ENCODE measurements at places on chromosomes 13 and 19. TPM values are rescaled to one million over a fixed set of nuclear protein-coding genes. Genes with fewer than 3 reads are reported as not detected.

DNA sequence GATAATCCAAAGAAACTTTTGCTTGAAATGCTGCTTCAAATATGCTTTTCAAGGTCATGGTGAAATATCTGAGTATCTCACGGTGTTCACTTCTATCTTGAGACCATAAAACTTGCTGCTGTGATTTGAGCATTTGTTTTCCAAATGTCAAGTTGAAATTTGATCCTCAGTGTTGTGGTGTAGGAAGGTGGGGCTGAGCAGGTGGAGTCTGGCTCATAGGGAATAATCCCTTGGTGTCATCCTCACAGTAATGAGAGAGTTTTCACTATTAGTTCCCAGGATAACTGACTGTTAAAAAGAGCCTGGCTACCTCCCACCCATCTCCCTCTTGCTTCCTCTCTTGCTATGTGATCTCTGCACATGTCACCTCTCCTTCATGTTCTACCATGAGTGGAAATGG lies 858.0 kb upstream of the SLITRK5 start:
- DNase-seq, result peak; percentile 44

- DNase-seq, result no peak
These were observed 49.9 kb downstream of the GNG7 start for GRCh38 chr19:2652504-2653099.

- peak; percentile 68 for DNase-seq
These were observed 39.9 kb upstream of the CCNE1 start for GRCh38 chr19:29771708-29772414.

DNA sequence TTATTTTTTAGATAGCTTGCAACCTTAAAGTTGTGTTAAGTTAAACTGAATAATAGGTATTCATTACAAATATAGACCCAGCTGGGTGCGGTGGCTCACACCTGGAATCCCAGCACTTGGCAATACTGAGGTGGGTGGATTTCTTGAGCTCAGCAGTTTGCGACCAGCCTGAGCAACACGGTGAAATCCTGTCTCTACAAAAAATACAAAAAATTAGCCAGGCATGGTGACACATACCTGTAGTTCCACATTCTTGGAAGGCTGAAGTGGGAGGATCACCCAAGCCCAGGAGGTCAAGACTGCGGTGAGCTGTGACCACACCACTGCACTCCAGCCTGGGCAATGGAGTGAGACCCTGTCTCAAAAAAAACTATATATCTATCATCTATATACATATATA lies 386.5 kb downstream of the PCDH17 start:
- no peak for DNase-seq

- DNase-seq, result no peak
These were observed 77.0 kb upstream of the ZNF507 start for GRCh38 chr19:32268381-32268780.

DNA sequence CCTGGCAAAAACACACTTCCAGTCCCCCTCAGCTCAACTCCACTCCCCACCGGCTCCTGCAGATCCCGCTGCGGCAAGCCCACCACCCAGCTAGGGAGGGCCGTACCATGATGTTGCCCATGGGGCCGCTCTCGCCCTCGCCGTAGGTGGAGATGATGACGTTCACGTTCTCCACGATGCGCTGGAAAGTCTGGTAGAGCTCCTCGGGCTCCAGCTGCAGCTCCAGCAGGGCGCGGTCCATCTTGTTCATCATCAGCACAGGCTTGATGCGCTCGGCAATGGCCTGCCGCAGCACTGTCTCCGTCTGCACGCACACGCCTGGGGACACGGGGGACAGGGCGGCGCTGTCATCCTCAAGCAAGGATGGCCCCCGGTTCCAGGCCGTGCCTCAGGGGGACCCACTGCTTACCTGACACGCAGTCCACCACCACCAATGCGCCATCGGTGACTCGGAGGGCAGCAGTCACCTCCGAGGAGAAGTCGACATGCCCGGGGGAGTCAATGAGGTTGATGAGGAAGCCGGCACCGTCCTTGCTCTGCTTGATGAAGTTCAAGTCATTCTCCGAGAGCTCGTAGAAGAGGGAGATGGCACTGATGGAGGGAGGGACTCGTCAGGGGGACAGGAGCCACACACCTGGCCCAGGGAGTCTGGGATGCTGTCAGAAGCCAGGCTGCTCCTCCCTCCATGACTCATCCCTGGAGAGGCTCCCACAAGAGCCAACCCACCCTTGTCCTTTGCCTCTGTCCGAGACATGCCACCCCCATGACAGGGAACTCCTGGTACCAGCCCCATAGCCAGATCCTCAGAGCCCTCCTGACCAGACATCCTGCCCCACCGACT lies 2.3 kb downstream of the EEF2 start:
- DNase-seq, result peak; percentile 68

DNA sequence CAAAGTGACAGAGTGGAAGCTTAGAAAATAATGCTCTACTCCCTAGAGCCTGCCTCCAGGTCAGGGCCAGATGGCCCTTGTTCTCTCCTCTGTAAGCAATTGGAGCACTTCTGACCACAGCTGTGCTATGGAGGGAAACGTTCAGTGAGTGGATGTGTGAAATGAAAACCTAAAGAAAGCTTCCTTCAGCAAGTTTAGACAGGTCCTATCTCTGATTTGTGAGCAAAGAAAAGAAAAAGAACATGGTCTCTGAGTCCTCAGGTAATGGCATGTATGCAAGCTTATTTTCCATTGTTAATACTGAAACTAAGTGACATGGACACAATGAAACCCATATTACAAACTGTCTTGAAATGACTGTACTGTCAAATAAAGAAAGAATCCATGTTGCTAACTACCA lies 1486.8 kb downstream of the EFNB2 start:
- DNase-seq, result no peak

Gene TMEM190
- total RNA-seq, result not detected

Gene LDLR
- total RNA-seq, result 152 TPM

Gene LGI4
- total RNA-seq, result 1.4 TPM

Gene ZNF724
- 5.7 TPM for total RNA-seq

Data from myocyte (in vitro differentiated cells).